ENCODE measurements at places on chromosomes 4 and X.

GRCh38 chr4:177796841-177797240 is 354.6 kb upstream of the AGA start:
- no peak for DNase-seq

- DNase-seq: no peak
Measured at GRCh38 chr4:168240821-168241220, 77.7 kb downstream of the DDX60 start.

- no peak for DNase-seq
Measured at GRCh38 chr4:137422666-137423065, 109.6 kb downstream of the PCDH18 start.

GRCh38 chr4:14835708-14836425 is 166.4 kb upstream of the CPEB2 start:
- DNase-seq: no peak

GRCh38 chrX:24464836-24465531 is at the start of gene PDK3:
Gene PDK3, plus strand, starts transcription at chrX:24465286. Its CDS starts 170 bp downstream, at chrX:24465456.
- DNase-seq: peak; percentile 94

DNA sequence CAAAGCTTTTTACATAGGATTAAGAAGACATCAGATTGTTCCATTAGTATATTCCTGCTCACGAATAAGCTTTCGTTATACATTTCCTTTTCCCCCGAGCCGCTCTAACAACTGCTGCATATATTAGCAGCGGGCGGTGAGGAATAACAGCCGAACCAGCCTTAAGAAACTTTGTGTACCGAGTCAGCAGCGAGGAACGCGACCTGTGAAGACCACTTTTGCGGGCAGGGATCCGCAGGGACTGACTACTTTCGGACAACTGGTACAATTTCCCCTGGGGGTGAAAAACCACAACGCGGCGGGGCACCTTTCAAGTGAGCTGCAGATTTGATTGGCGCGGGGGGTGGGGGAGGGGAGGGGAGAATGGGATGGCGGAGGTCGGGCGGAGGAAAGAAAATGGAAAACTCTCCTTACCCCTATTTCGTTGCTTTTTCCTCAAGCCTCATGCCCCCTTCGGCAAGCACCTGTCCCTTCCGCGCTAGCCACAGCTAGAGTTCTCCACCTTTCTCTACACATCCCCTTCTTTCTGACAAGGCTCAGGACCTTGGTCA is 5.9 kb upstream of the PITX2 start:
- no peak for DNase-seq

GRCh38 chr4:26584725-26585124 is 841 bp downstream of the TBC1D19 start:
- DNase-seq: no peak

DNA sequence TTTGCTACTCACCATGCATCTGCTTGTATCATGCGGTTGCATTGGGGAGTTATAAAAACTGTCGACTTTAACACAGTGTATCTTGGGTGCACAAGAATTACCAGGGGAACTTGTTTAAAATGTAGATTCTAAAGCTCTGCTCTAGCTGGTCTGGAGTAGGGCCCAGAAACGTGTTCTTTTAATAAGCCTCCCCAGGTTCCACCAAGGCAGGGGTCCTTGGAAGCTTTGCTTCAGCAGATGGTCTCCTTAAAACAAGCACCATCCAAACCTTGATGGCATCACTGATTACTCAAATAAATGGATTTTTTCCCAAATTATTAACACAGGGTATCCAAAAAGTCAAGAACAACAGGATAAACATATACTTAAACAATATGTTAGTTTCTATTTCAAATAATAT is 120.2 kb upstream of the NDP start:
- no peak for DNase-seq

- DNase-seq: no peak
Measured at GRCh38 chr4:10949039-10949733, 264.6 kb upstream of the CLNK start.

DNA sequence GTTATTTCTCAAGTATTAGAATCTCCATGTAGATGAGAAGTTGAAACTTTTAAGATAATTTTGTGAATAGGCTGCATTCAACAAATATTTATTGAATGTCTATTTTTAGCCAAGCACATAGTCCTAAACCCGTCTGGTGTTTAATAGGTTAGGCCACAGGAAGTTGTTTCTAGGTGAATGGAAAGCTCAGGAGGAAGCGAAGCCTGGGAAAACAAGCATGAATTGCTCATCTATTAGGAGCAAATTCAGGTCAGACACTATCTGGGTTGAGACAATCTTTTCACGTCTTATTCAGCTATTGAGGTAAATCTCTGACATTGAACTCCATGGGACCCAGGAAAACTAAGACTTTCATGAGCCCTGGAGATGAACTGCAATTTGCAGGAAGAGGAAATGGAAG is 43.1 kb upstream of the FREM3 start:
- no peak for DNase-seq

DNA sequence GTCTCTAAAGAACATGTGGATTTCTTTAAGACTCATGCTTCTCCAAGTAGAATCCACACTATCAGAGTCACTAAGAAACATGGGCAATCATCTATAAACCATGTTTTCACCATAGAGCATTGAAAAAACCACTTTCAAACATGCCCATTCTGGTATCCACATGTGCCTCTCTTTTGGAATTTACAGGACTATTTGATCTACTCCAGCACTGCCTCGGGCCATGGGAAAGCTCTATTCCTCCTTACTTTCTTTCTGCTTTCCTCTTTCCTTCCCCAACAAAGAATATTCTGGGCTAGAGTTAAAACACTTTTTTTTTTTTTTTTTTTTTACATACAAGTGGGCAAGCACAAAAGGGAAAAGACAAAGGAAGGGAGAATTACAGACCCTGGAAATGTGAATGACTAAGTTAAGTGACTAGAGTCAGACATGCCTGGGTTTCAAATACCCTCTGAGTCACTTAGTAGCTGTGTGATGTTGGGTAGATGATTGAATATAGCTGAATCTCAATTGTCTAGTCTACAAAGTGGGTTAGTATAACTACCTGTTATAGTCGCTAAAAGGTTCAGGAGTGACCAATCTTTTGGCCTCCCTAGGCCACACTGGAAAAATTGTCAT is 847.7 kb upstream of the INTU start:
- no peak for DNase-seq

DNA sequence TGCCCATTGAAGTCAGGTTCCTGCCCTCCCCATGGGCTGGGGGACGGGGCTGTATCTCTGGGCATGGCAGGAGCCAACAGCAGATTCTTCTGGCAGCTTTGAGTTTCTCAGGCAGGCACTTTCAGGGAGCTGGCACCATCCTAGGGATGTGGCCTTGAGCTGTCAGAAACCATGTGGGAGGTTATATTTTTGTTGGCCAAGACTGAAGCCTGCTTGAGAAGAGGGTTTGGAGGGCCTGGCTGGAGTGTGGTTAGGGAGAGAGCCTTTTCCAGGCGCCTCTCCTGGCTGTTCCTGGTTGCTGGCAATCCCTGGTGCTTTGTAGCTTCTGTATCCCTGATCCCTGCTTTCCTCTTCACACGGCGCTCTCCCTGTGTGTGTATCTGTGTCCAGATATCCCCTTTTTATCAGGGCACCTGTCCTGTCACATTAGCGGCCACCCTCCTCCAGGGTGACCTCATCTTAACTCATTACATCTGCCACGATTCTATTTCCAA is 30.6 kb upstream of the SORCS2 start:
- DNase-seq: peak; percentile 59

DNA sequence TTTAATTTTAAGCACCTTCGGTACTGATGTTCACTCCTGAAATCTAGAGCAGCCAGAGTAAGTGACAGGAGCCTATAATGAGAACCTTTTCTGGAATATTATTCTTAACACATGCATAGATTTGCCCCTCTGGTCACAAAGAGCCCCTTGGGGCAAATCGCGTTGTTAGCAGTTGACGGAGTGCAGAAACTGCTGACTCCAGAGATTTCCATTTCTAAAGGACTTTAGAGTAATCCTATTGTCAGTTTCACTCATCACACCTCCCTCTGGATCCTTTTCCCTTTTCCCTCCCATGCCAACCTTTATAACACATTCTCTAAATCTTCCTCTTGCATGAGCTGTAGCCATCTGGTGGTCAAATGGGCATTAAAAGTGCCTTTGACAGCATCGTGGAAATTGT is 264.9 kb upstream of the PRPS2 start:
- DNase-seq: no peak

DNA sequence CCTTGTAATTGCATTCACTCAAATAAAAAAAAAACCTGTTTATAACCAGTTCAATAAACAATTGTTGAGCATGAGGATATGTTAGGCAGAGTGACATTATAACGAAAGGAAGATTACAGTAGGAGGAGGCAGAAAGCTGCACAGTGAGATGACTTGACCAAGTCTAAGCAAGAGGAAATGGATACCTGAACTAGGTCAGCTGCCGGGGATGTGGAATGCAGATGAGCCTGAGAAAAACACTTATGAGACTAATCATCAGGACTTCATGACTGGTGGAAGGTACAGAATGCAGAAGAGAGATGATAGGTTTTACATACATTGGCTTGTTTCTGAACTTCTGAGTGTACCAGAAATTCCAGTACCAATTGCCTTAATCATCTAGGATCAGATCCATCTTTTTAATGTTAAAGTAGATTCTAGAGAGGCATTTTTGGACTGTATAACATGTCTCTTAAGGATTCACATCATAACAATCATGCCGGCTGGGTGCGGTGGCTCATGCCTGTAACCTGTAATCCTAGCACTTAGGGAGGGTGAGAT is 208.1 kb upstream of the PPP3CA start:
- DNase-seq: no peak

DNA sequence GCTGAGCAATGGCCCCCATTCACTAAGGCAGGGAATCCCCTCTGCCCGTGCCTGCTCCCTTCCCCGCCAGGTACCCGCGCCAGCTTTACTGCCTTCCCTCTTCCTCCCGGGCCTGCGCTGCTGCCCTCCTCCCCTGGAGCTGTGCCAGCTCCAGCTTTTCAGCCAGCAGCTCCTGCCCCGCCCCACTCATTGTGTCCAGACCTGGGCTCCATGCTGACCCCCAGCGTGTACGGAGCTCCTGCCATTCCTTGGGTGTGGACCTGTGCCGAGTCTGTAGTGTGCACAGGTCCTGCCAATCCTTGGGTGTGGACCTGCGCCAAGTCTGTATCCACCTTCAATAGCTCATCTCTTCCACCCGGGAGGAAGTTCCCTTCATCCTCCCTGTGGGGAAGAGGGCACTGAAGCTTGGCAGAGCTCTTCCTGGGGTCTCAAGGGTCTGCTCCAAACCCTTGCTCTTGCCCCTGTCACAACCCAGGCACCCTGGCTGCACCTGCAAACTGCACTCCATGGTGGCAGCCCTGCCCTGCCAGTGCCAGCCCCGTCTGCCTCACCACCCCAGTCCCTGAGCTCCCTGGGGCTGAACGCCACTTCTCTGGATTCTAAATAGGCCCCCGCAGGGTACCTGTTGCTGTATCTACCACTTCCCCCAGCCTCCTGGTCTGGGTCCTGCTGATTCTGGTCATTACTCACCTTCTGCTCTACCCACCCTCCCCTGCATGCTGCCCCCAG is 63.9 kb downstream of the TRMT44 start:
- no peak for DNase-seq

DNA sequence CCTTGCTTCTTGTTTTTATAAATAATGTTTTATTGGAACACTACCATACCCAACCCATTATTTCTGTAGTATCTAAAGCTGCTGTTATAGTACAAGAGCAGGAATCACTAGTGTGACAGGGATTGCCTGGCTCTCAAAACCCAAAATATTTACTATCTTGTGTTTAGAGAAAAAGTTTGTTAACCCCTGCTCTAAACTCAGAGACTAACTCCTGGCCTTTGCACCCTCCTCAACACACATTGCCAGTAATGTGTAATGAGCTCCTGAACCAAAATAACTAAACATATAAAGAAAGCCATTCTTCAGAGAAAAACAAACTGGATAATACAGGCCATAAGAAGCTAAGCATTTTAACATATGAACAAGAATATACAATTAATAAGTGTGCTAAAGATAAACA is 8.2 kb upstream of the FAT4 start:
- DNase-seq: no peak

DNA sequence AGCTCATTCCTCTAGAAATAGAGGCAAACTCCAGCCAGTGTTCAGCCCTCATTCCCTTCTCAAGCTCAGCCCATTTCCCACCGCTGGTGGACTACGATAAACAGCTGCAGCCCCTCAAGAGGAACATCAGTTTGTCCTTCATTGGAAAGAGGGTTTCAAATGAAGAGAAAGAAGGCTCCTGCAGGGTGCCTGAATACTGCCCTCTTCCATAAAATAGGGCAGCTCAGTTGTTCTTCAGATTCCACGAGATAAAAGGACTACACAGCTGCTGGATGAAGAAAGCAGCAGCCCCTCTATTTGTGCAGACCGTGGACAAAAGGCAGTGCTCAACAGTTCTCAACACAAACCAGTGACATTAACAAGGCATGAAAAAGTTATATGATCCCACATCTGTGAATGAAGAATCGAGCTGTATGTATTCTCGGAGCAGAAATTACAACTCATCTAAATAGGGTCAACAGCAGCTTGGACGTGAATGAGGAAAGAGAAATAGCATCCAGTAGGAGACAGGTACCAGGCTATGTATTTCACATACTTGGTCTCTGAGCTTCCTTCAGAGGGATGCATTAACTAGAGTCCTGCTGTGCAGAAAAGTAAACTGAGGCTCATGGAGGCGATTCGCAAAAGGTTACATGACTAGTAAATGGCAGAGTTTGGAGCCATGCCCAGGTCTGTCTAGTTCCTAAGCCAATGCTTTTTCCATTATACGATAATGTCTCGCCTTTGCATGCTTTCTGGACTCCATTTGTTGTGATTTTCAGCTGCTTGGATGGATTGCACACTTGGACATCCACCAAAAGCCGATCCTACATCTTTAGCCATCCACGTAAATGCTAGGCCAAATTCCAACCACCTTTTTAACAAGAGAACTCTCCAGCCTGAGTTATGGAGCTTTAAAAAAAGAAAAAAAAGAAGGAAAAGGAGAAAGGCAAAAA is 301.2 kb upstream of the PPARGC1A start:
- DNase-seq: peak; percentile 71

- no peak for DNase-seq
Measured at GRCh38 chrX:13380211-13380610, 60.4 kb upstream of the ATXN3L start.

DNA sequence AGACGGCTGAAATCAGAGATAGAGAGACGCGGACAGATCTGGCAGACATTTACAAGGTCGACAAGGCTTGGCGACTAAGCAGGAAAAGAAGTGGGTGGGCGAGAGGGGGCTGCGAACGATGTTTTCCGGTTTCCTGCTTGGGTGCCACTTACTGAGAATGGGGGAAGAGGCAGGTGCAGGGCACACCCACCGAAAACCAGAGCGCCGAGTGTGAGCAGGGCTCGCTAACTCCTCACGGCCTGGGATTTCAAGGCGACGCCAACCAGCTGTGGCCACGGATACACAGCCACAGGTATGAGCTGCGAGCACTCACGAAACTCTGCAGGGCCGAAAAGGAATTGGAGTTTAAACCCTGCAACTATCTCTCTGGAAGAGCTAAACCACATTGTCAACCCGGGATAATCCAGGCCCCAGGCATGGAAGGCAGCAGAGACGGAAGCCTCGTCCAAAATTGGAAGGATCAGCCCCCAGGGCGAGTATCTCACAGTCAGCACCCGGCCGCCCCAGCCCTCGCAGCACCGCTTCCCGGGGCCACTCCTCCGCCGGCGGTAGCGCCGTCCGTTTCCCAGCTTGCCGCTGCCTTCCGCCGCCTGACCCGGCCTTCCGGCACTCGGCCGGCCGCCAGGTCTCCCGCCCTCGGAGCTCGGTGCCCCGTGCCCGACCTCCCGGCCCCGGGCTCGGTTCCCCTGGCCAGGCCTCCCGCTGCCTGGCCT is 778 bp downstream of the CASP3 start:
- DNase-seq: peak; percentile 76

All from left forelimb (tissue), 1 donor.